Pericardium fibroblast (primary cell): ENCODE measurements at places on chromosomes 2 and 18. TPM values are rescaled to one million over a fixed set of nuclear protein-coding genes. Genes with fewer than 3 reads are reported as not detected.

PID1 gene
- 7.4 and 8.4 TPM in 2 replicates for total RNA-seq

AQP12A gene
- total RNA-seq = not detected in 2 replicates

GALNT14 gene
- total RNA-seq = 0.09 TPM in 1 of 2 replicates, not detected in the other

TUBB8B gene
- total RNA-seq = not detected in 2 replicates

GPAT2 gene
- total RNA-seq = 1.3 and 3.7 TPM in 2 replicates

FABP1 gene
- total RNA-seq = not detected in 2 replicates
